Stimulated activated CD8-positive, alpha-beta memory T cell treated with anti-CD3 and anti-CD28 coated beads, Interleukin-7, amount 100 ng/mL, for 4 hours (primary cell): ENCODE measurements at places on chromosomes 11 and 22.

GRCh38 chr22:19730655-19731360 lies 7.5 kb downstream of the GP1BB start:
- DNase-seq: peak; percentile 72

DNA sequence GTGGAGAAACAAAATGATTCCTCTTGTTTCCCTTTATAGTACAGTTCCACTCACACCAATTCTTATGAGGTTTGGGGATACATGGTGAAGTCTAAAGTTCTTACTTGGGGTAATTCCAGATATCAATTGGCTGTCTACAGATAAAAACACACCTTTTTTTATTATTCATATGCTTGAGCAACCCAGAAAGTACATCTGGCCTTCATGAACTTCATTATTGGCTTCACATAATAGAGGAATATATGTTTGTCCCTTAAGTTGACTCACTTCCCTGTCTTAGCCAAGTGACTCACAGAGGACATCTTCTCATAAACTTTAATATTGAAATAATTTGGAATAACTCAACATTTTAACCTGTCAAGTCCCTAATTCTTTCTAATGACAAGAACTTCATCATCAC lies 36.3 kb upstream of the SOX6 start:
- DNase-seq: no peak

- no peak for DNase-seq
Observed at GRCh38 chr11:111671383-111671782, 69.1 kb downstream of the SIK2 start.

DNA sequence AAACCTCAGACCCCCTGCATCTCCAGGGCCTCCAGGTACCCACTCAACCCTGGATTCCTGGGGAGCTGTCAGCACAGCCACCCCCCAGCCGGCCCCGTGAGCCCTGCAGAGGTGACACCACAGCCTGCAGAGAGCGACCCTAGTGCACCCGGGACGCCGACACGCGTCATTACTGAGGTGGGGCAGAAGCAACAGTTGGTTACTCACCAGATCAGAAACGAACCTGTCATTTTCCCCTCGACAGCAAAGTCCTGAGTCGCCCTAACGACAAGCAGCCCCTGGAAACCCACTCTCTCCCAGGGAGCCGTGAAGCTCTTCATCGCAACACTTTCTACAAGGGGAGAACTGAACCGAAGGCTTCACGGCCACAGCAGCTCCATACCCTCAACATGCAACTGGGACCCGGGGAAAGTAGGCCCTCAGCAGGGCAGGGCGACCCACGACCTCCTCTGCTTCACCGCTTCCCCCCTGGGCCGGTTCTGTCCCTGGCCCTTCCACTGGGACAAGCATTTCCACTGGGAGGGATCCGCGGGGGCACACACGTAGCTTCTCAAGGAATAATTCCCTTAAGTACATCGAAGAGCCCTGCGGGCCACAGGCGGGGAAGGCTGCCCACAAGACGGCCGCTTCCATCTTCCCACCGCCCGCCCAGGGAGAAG lies 1.6 kb downstream of the BRD1 start:
- peak; percentile 46 for DNase-seq

DNA sequence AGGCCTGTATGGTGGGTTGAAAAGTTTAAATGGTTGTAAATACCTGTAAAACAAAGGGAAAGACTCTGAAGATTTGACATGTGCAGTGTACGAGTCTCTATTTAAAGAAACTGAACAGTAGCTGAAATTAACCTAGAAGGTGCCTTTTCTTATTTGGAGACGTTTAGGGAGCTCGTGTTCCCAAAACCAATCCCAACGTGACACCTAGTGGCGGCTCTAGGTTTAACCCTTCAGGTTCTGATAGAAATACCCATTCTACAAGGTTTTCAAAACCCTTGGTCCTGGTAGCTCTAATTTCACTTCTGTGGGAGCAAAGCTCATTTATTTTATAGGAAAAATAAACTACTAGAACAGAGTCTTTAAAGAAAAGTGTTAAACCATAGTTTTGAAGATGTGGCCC lies 258.3 kb downstream of the LRRC4C start:
- DNase-seq: no peak

GRCh38 chr11:123083623-123084029 lies 21.7 kb upstream of the HSPA8 start:
- peak; percentile 35 for DNase-seq

- DNase-seq: no peak
Observed at GRCh38 chr22:19178065-19178656, 375 bp downstream of the SLC25A1 start.

- no peak for DNase-seq
Observed at GRCh38 chr11:9849389-9849788, 185.5 kb downstream of the SWAP70 start.

DNA sequence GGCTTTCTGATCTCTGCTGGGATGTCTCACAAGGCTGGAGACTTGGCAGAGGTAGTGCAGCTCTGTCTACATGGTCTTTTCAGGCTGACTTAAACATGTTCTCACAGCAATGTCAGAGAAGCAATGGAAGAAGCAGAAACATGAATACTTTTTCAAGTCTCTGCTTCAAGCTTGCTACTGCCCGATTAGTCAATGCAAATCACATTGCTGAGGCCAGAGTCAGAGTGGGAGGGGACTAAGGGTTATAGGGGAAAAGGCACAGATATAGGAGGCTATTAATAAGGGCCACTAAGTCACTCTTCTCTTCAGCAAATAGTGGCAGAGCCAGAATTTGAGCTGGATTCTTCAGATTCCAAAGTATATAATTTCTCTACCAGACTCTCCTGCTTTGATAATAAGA lies 390.5 kb downstream of the TMEM135 start:
- no peak for DNase-seq

- no peak for DNase-seq
Observed at GRCh38 chr11:95335989-95336388, 105.0 kb upstream of the SESN3 start.

- no peak for DNase-seq
Observed at GRCh38 chr22:50417411-50418210, 57.2 kb downstream of the SBF1 start.
